Muscle of leg (tissue), 16 donors: ENCODE measurements at places on chromosomes 1 and 21. TPM values are rescaled to one million over a fixed set of nuclear protein-coding genes. Genes with fewer than 3 reads are reported as not detected.

The PRMT6 gene
- 11.2 TPM for total RNA-seq

The GPR3 gene
- total RNA-seq, result 0.18 TPM

The LRRC7 gene
- 9.2 TPM for total RNA-seq

The IGSF21 gene
- total RNA-seq, result 0.04 TPM

The KIAA1614 gene
- total RNA-seq, result 11.7 TPM

The TBX19 gene
- 0.80 TPM for total RNA-seq

The POU3F1 gene
- total RNA-seq, result 0.84 TPM

The SHE gene
- total RNA-seq, result 8.2 TPM

The SLC5A9 gene
- 0.04 TPM for total RNA-seq

The FAM163A gene
- 0.31 TPM for total RNA-seq

The LENEP gene
- total RNA-seq, result 0.40 TPM

The TMEM61 gene
- total RNA-seq, result 0.04 TPM

The DISP1 gene
- total RNA-seq, result 10.7 TPM

The GBP4 gene
- 2.7 TPM for total RNA-seq

The LMOD1 gene
- 48.3 TPM for total RNA-seq

The RIPK4 gene
- 0.22 TPM for total RNA-seq
